SW480 (cell line): ENCODE measurements at places on chromosomes 13 and 19.
A peak's percentile ranks its signal among the peaks of the same experiment; 100 is the strongest.

- DNase-seq, result no peak
Measured at GRCh38 chr13:105135852-105136615, 1399.4 kb downstream of the EFNB2 start.

- peak; percentile 73 for DNase-seq
Measured at GRCh38 chr19:32691952-32692726, 518 bp downstream of the NUDT19 start.

GRCh38 chr13:50948601-50949000, 39.0 kb downstream of the RNASEH2B start:
- no peak for DNase-seq

DNA sequence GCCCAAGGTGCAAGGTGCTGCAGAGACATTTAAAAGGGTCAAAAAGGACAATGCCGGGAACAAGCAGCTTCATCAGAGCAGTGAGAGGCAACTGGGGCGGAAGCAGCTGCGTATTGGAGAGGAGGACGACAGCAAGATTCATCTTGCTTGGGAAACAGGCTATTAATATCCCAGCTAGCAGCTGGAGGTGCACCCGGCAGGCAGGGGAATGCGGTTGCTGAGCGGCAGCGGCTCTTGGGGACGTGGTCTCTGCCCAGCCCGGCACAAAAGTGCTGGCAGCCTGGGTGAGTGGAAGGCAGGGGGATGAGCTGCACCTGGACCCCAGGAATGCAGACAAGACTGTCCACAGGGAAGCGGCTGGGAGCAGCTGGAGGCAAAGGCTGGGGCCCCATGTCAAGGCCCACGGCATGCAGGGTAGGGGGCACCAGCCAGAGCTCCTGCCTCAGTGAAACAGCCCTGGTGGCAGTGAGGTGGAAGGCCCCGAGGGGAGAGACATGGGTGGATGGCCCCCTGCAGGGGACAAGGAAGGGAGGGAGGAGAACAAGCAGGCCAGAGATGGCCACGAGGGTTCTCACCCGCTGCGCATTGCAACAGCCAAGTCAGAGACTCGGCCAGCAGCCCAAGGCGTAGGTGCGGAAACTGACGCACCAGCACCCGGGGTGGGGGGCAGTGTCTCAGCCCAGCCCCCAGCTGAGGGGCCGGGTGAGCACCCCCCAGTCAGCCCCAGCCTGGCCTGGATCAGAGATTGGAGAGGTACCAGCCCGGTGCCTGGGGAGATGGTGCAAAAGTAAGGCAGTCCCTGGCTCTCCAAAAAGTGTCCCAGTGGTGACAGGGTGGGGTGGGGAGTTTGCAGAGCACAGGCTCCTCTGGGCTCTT, 34.4 kb downstream of the PEPD start:
- DNase-seq, result no peak

DNA sequence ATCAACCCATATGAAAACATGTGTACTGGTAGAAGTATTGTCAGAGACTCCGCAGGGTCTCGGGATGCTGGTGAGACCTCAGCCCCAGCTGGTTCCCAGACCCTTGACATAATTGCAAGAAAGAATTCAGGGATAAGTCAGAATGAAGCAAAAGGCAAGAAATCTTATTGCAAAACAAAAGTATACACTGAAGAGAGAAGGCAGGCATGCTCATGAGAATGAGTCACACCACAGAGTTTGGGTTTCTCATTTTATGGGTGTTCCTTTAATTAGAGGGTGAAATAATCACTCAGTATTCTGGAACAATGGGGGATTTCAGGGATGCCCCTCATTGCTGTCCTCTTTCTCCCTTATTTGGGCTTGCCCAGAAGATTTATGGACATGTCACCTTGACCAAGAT, 1423.8 kb upstream of the MIR17HG start:
- DNase-seq, result no peak
